SK-MEL-5 (cell line): ENCODE measurements at places on chromosomes 1 and 21.
A peak's percentile ranks its signal among the peaks of the same experiment; 100 is the strongest.

DNA sequence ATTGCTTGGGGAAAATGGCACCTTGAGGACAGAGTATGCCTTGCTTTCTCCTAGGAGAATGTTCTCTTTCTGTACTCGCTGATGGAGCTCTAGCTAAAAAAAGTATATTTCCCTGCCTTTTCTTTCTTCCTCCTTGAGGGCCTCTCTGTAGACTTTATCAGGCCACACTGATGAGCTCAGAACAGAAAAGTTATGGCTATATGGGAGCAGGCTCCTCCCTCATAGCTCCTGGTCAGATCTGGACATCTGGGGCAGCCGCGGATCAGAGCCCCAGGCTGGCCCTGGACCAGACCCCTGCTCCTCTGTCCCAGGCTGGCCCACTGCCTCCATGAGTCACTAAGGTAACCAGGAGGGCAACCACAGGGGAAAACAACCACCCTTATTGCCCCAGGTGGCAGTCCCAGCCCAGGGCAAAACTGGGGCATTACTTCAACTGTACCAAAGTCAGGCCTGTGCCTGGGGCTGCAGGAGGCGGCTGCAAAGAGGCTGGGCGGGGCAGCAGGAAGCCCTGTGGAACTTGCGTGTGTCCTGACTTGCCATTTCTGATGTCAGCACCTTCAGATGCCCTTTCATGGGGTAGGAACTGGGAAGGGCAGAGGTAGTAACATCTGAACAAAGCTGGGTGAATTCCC is 26.3 kb upstream of the ZNF648 start:
- no peak for DNase-seq

- no peak for DNase-seq
Observed at GRCh38 chr1:228514421-228514820, 27.2 kb downstream of the RNF187 start.

DNA sequence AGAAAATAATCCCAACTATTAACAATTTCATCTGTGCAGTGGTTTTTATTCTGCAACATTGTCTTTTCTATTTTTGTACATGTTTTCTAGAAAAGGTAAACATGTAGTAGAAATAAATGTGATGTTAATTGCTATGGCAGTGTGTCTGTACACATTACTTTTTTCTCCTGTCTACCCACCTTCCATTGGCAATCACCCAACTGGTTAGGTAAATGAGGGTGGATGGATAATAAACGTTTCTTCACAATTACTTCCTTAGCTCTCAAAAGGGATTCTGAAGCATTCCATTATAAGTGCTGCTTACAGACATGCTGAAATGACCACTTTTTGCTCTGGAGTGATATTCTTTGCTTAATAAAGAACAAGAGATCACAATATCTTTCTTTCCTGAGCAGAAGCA is 61.4 kb downstream of the MAGI3 start:
- no peak for DNase-seq

DNA sequence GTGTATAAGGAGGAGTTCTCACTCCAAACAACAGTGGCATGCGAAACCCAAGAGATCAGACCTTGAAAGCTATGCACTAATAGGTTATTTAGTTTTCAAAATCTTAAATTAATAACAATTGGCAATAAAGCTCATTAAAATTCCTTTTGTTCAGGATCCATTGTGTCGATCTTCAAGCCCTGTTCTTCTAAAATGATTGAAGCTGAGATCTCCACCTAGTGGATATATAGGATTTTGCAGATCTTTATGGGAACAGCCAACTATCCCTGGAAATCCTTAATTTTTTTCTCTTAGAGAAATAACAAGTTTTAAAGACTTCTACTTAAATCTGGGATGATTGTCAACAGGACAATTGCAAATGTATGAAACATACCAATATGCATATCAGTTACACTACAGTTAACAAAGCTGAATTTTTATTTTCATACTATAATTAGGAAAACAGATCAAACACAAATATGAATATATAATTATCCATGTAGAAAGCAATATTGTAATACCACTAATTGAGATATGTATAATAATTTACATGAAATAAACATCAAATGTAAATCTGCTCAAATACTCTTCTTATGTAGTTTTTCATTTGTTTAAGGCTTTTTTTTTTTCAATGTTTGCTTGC is 43.3 kb downstream of the LRRC53 start:
- DNase-seq, result peak; percentile 71

GRCh38 chr21:45589686-45590245 is 47.5 kb upstream of the SLC19A1 start:
- no peak for DNase-seq
